ENCODE measurements at places on chromosomes 16 and 17.

DNA sequence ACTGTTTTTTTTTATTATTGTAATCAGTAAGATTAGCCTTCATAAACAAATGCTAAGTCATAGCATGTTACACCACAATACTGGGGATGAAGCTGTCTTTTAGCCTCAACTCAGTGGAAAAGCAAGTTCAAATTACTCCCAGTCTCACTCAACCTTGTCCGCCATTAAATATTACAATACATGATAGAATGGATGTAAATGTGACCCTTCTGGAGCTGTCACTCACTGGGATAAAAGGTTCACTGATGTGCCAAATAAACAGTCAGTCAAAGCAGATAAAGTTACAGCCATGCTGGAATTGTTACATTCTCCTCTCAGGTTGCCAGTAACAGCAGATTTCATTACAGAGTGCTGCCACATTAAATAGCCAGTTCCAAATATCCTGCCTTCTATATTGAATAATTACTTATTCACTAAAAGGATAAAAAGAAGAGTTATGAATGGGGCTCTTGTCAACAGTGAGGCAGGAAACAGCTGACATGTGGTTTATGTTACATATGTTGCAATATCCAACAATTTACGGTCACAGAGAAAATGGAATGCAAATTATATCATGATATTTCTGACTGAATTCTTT lies 53.4 kb downstream of the BRIP1 start:
- DNase-seq: peak; percentile 28

DNA sequence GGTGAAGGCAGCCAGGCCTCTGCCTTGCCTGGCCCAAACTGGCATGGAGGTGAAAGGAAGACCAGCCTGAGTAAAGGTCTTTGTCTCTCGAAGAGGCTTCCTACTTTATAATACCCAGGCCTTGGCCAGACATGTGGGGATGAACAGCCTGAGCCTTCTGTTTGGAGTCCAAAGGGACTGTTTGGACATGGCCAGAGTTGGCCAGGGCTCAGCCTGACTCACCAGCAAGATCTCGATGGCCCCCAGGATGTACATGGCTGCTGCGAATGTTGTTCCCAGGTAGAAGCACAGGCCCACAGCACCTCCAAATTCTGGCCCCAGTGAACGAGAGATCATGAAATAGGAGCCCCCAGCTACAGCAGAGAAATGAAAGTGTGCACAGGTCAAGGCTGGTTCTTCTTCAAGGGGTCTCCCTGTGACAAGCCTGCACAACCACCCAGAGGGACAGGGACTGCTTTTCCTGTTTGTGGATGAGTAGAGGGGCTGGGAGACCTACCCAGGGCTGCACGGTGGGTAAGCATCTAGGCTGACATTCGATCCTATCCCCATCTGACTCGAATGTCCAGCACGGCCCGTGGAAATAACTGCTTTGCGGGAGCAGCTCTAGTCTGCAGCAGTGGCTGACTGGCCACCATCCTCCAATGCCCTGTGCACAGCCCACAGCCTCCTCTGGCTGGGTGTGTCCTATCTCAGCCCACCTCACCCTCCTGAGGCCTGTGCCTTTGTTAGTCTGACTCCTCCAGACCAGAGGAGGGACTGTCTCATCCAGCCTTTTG lies 10.7 kb upstream of the LCAT start:
- DNase-seq: peak; percentile 0

GRCh38 chr17:55167024-55167725 lies 97.6 kb upstream of the HLF start:
- DNase-seq: no peak

DNA sequence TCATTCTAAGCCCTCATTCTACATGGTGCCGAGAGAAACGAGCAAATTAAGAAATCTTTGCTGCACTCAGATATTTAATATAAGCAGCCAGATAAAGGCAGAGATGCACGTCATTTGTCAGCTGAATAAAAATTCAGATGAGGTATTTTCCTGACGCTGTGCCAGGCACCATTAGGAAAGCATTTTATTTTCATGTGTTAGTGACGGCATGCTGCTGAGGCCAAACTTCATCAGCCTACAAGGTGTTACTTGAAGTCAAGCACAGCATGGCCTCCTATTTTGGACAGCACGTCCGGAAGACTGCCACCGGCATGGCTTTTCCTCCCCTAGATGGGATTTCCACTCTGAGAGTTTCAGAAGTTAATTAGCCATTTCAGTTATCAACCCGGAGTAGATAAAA lies 70.3 kb downstream of the IRX3 start:
- peak; percentile 92 for DNase-seq

GRCh38 chr16:72198021-72198711 lies 26.2 kb upstream of the PMFBP1 start:
- DNase-seq: peak; percentile 97

DNA sequence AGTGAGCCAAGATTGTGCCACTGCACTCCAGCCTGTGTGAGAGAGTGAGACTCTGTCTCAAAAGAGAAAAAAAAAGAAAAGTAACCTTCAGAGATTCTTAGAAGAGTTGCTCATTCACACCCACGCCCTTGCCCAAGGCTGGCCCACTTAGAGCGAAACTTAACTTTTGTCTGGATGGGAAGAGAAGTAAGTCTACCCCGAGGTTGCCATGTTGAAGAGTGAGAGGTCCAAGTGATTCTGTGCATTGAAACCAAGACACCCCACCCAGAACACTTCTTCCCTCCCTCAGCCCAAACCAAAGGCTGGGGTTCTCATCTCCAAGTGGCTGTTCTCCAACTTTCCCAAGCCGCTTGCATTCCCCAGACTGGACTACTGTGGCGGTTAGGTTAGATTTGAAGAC lies 2.4 kb upstream of the CISD3 start:
- DNase-seq: no peak

Measured in muscle of leg (tissue), 16 donors.